Stimulated activated CD4-positive, alpha-beta T cell treated with anti-CD3 and anti-CD28 coated beads, Interleukin-4, amount 100 ng/mL, for 4 hours (primary cell): ENCODE measurements at places on chromosomes 7 and 10.

DNA sequence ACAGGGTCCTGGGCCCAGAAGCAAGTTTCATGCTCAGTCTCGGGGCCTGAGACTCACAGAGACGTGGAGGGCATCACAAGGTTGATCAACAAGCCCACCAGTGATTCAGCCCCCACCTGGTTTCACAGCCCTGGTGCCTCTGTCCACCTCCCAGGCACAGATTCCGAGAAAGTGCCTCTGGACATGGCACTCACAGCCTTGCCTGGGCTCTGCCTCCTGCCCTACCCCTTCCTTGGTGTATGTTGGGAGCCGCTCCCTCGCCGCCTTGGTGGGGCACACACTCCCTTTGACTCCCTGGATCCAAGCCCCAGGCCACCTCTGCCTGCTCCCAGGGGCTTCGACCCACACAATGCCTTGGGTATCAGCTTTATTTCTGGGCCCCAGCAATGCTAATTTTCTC is 200.8 kb upstream of the PPP2R2D start:
- DNase-seq: no peak

DNA sequence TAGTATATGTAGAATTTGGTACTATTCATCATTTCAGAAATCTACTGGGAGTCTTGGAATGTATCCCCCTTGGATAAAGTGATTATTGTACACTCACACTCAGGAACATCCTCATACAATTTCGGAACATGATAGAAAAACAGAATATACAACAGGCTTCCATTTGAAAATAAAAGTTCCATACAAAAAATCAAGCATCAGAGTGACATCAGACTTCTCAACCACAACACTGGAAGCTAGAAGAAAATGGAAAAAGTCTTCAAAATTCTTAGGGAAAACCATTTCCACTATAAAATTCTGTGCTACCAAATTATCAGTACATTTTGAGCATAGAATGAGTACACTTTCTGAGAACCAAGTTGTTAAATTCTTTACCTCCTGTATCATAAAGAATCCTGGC is 8.8 kb downstream of the LYZL1 start:
- no peak for DNase-seq

- DNase-seq: no peak
Measured at GRCh38 chr7:21962677-21963076, 17.0 kb upstream of the CDCA7L start.

DNA sequence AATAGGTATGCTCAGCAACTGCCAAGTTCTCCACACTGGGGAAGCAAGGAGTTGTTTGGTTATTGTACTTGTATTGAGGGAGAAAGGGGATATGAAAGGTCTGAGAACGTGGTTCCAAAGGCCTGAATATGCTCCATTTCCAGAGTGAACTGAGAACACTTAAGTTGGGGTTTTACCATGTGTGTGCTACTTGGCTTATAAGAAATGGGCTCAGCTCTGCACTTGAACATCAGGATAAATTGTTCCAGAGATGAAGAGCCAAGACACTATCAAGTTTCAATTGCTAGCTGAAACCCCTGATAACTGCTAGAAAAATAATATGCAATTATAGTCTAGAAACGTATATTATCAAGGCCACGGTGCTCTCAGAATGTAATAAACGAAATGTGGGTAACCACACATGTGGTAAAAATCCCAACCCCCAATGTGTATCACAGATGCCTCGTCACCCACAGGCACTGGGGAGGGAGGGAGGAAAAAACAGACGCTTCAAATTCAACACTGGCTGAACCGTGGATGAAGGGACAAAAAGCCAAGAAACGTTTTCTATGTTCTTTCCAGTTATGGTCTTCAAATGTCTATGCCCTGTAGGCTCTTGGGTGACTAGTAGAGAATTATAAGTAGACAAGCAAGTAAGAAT is 16.3 kb downstream of the ELMO1 start:
- DNase-seq: no peak

DNA sequence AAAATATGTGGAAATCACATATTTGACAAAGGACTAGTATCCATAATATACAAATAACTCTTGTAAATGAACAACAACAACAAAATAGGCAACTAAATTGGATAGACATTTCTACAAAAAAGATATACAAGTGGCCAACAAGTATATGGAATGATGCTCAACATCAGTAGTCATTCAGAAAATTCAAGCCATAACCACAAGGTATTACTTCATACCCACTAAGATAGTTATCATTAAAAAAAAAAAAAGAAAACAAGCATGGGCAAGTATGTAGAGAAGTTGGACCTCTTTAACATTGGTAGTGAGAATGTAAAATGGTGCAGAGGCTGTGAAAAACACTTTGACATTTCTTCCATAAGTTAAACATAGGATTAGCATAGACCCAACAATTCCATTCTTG is 80.8 kb downstream of the CYP26A1 start:
- DNase-seq: no peak

DNA sequence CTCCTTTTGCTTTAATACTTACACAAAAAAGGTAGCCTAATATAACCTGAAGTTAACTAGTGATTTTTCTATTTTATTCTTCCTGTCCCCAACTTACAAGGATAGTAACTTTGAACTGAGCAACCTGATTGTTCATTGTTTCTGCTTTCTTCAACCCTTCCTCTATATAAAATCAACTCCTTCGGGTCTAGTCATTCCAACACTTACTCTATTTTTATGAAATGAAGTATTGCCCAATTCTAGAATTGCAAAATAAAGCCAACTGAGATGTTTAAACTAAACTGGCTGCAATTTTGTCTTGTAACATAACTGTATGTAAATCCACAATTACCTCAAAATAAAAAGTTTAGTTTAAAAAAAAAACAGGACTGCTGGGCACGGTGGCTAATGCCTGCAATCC is 20.3 kb upstream of the DNA2 start:
- DNase-seq: no peak

GRCh38 chr7:105245398-105246114 is 143.2 kb downstream of the SRPK2 start:
- DNase-seq: no peak

GRCh38 chr10:120641695-120642094 is 184.7 kb downstream of the PLPP4 start:
- DNase-seq: no peak

GRCh38 chr7:89129600-89130375 is 334.3 kb upstream of the TEX47 start:
- no peak for DNase-seq

- no peak for DNase-seq
Measured at GRCh38 chr7:51456431-51457060, 139.9 kb upstream of the COBL start.

GRCh38 chr10:124000792-124001201 is 92.6 kb downstream of the CHST15 start:
- DNase-seq: no peak

DNA sequence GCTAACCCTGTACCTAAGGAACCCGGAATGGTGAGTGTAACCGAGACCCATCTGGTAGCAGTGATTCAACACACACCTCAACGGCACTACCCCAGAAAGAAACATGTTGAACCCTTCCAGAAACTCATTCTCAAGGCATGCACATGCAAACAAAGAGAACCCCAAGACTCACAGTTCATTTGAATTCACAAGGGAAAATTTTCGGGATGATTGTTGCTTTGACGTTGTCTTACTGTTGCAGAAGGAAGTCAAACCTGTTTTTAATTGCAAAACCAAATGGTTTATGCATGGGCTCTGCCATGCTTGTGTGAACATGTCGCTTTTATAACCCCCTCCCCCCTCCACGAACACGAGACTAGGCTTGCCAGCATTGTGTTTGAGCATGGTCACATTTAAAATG is 539.7 kb downstream of the GATA3 start:
- DNase-seq: no peak

GRCh38 chr10:63503395-63503794 is 17.8 kb upstream of the REEP3 start:
- no peak for DNase-seq

DNA sequence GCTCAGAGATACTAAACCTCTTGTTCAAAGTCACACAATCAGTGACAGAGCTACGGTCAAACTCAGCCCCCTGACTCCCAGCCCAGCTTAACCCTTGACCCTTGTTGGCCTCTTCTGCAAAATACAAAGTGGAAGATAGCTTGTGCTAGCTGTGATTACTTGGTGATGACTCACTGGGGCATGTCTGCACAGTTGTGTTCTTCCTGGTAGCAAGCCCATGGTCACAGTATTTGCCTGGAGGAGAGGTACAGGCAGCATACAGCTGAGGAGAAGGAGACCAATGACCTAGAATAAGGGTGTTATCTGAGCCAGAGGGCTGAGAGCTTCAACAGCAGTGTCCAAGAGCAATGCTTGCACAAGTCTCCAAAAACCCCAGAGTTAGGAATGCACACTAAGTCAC is 5.7 kb upstream of the HSPA12A start:
- DNase-seq: no peak

GRCh38 chr7:42192066-42192465 is 44.9 kb downstream of the GLI3 start:
- no peak for DNase-seq

- no peak for DNase-seq
Measured at GRCh38 chr7:70787286-70787685, 344.7 kb upstream of the GALNT17 start.

DNA sequence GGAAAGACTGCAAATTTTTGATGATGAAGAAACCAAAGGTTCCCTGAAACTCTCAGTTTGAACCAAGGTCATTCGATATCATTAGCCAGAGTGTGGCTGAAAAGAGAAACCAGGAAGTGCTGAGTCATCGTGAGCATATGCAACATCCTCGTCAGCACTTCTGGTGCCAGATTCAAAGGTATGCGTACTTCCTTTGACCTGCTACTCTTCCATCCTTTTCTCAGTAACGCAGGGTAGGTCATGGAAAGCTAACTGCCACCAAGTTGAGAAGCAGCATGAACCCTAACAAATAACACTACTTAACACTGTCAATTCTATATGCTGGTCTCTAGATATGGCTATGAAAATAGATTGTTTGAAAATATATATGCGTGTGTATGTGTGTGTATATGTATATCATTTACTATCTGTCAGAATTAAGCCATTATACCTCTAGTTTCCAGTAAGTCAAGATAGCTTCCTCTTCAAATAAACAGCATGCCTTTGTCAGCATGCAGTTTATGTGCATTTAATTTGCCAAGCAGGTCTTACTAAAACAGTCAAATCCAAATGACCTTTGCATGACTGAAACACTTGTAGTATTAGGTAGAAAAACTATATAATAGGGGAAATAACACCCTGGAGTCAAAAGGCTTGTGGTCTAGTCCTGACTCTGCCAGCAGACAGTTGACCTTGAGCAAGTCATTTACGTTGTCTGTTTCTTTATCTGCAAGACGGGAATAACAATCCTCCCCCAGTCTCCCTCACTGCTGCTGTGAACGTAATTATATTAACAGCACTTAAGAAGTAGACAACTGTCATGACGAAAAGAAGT is 26.4 kb downstream of the CDK6 start:
- peak; percentile 66 for DNase-seq

GRCh38 chr7:21542891-21543527 is at the start of gene DNAH11:
TSS of gene DNAH11 (plus strand) at chr7:21543039. CDS start at chr7:21543246, 207 bp downstream.
- no peak for DNase-seq

GRCh38 chr7:85593355-85593754 is 406.5 kb upstream of the SEMA3D start:
- no peak for DNase-seq

- DNase-seq: no peak
Measured at GRCh38 chr7:90607196-90607595, 11.1 kb downstream of the CDK14 start.

DNA sequence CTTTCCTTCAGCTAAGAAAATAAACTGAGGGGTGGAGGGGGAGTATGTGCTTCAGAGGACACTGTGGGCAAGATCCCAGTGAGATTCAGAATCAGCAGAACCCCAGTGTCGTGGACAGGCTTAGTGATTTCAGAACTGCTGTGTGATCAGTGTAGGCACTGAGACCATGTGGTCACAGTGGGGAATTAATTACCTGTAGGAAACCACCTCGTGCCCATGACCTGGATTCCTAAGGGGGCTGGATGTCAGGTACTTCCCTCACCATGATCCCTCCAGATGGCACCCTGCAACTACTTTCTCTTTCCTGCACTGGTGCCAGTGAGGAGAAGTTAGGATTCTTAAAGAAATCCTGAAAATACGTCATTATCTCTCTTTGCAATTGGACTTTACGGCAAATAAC is 64.4 kb downstream of the HBP1 start:
- no peak for DNase-seq

GRCh38 chr7:165661-166337 is 26.6 kb upstream of the FAM20C start:
- DNase-seq: no peak

DNA sequence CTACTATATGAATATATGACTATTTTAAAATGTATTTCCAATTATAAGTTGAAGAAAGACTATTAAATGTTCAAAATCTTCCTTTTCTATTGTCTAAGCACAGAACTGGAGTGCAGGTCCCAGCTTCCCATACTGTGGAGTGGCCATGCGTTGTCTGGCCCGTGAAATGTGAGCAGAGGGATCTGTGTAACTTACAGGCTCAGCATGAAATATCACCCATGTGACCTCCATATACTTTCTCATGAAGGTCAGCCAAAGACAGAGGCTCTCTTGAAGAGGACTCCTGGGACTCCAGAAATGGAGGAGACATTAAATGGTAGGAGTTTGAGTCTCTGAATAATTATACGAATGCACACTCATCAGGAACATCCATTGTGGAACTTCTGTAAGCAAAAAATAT is 92.4 kb upstream of the CAV2 start:
- no peak for DNase-seq

DNA sequence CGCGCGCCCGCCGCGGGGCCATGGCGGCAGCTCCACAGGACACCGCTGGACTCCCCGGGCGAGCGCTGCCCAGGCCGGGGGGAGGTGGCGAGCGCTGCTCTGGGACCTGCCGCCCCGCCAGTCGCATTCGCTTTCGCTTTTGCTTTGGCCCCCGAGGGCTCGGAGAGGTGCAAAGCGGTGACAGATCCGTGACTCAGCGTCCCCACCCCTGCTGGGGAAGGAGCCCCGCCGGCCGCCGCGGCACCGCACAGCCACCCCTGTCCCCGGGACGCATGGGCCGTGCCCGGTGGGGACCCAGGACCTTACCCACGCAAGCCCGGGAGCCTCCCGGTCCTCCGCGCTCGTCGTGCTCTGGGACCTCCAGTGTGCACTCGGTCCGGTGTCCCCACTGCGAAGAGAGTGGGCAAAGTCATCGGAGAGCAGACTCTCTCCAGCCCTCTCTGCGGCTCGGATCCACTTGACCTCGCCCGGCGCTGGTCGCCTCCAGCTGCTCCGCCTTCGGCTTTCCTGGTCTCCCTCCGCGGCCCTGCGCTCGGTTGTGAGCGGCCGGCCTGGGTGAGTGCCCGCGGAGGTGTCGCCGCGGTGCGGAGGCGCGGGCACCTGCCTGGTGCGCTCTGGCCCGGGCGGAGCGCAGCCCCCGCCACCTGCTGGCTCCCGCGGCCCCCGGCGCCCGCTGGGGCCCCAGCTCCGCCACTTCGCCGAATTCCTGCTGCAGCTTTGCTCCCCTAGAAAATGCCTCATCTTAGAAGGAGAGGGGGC is at the start of gene IL15RA:
TSS of gene IL15RA (minus strand) at position 73 of the 759 bp plus-strand sequence. CDS start at position 22, 51 bp downstream.
- DNase-seq: peak; percentile 89

DNA sequence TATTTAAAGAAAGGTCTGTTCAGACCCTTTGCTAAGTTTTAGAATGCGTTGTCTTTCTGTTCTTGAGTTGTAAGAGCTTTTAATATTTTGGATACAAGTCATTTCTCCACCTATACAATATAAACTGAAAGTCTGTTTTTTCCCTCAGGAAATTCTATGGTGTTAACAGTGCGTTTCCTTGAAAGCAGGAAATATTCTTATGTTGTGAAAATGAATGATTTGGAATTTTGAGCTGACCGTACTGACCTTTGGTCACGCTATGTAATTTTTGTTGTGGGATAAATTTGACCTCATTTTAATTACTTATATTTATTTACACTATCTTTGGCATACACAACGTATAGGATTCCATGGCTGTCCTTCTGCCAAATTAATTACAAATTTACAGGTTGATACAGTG is 43.5 kb downstream of the PUS7 start:
- no peak for DNase-seq

GRCh38 chr10:48455055-48455391 is 148.5 kb downstream of the MAPK8 start:
- DNase-seq: no peak
